Ovary (tissue), 10 donors: ENCODE measurements at places on chromosomes 7 and 10.

DNA sequence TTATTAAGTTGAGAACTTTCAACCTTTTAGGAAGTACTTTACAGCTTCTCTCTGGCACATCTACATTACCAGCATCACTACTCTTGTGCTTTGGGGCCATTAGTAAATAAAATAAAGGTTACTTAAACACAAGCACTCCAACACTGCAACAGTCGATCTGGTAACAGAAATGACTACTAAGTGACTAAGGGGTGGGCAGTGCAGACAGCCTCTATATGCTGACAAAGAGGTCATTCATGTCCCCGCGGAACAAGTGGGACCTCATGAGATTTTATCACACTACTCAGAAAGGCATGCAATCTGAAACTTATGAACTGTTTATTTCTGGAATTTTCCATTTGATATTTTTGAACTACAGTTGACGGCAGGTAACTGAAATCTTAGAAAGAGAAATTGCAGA is 111.3 kb upstream of the DNAJB12 start:
- no peak for DNase-seq

DNA sequence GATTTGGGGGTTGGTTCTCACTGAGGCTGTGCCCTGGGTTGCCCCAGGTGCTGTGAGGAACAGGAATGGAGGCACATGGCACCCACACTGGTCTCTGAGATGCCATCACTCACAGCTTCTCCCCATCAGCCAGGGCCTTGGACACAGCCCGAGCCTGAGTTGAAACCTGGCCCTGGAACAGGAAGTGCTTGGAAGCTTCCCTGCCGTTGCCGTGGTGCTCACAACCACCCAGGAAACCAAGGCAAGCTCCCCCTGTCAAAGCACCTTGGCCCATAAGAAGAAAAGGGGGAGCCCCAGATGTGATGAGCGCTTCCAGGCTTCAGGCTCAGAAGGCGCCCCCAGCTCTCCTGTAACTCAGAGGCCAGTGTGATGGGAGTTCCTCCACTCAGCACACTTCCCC is at the start of gene BTBD16:
BTBD16 (plus strand) TSS at position 221 of the 400 bp plus-strand sequence. CDS start 3,786 bp downstream, outside the sequence.
- peak; percentile 5 for DNase-seq

DNA sequence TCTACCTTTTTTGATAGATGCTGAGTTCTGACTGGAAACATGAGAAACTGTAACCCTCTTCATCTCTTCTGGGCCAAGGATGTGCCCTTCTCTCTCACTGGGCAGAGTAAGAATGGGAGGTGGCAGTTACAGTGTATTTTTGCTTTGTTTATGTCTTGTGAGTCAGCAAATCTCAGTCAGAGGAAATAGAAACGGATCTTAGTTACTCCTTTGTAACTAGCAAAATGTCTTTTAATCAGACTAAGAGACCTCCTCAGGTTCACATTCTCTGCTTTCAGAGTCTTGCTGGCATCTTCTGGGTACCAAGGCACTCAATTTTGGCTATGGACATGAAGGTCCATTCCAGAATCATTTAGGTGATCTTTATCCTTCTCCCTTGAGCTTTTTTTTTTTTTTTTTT is 70.9 kb downstream of the HHEX start:
- DNase-seq = no peak

- no peak for DNase-seq
These were observed 35.2 kb upstream of the GDF10 start for GRCh38 chr10:47264797-47265281.

GRCh38 chr10:128520211-128520815 is 394.1 kb upstream of the MKI67 start:
- no peak for DNase-seq

- DNase-seq = no peak
These were observed 12.4 kb upstream of the SEMA3A start for GRCh38 chr7:84207025-84207424.

DNA sequence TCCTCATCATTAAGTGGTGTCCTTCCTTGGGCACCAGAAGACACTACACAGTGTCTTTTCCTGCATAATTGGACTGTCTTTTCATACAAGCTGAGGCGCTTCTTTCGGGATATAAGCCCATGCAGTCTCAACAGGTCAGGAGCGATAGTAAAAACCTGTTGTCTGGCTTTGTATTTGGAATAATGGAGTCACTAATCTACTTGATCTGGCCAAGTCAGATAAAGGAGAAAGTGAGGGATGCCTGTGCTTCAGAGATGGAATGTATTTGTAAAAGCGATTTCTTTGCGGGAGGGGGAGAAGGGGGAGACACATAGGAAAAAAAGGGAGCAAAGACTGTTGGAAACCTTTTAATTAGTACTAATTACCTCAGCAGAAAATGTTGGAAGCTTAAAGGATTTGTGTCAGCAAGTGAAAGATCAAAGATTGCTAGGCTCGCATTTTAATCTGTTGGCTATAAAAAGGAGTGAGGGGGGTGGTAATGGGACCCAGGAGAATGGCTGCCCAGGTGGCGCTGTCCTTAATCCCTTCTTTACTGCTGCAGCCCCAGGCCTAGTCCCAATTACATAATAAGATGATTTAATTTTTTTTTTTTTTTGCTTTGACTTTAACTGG is 581.4 kb downstream of the LRMDA start:
- DNase-seq = no peak

DNA sequence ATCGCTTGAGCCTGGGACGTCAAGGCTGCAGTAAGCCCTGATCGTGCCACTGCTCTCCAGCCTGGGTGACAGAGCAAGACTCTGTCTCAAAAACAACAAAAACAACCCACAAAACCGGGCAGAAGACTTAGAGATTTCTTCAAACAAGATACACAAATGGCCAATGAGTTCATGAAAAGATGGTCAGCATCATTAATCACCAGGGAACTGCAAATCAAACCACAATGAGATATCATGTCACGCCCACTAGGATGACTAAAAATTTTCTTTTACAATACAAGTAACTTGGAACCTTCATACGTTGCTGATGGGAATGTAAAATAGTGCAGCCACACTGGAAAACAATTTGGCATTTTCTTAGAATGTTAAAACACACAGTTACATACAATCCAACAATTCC is 77.3 kb upstream of the GRID1 start:
- no peak for DNase-seq

GRCh38 chr10:31604646-31605170 is 285.7 kb downstream of the ZEB1 start:
- no peak for DNase-seq

GRCh38 chr10:95273393-95274312 is 17.1 kb downstream of the PDLIM1 start:
- DNase-seq = no peak

GRCh38 chr10:2972216-2972615 is 95.1 kb upstream of the PFKP start:
- no peak for DNase-seq

DNA sequence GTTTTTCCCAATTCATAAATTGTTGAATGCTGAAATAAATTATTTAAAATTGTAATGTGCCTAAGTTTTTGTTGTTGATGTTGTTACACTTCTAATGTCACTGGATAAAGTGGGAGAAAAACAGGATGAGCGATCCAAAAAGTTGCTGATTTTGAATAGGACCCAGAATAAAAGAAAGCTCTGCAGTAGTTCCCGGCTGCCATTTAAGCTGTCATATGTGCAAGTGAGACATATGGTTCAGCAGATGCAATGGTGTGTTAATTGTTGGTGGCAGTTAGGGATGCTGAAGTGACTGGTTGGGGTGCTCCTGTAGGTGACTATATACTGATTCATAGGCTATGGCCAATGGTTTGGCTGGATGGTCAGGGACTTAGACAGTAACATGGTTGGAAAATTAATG is 1517.4 kb upstream of the LRRTM3 start:
- DNase-seq = no peak

DNA sequence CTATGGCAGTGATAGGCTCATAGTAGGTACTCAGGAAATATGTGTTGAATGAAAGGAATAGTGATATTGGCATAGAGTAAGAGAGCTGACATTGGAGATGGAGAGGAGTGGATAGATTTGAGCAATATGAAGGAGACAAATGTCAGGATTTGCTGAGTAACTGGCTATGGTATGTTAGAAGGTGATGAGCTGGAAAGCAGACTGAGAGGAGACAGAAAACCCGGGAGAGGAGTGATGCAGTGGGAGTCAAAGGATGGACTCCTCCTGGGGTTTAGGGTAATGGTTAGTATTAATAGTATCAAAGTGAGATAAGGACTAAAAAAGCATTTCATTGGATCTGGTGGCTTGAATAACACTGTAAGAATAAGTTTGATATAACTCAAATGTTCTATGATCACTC is 64.8 kb downstream of the CD36 start:
- no peak for DNase-seq

DNA sequence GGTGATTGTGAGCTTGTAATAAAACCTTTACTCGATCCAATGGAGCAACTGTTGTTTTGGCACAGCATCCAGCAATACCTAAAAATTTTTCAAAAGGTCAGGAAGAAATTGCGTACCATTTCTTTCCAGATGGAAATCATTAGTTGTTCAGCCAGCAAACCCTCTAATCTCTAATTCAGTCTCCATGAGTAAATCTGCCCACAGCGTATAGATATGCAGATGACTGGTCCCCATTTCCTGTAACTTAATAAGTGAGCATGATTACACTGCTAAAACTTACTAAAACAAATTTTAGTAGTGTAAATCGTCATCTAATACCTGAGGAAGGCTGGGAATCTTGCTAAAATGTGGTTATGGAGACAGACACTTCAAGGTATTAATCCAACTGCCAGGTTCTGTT is 10.6 kb downstream of the SLC25A16 start:
- no peak for DNase-seq

- no peak for DNase-seq
These were observed 45.7 kb downstream of the PAPSS2 start for GRCh38 chr10:87705339-87705738.
